ENCODE measurements at places on chromosomes 7 and 10.
A peak's percentile ranks its signal among the peaks of the same experiment; 100 is the strongest.

DNA sequence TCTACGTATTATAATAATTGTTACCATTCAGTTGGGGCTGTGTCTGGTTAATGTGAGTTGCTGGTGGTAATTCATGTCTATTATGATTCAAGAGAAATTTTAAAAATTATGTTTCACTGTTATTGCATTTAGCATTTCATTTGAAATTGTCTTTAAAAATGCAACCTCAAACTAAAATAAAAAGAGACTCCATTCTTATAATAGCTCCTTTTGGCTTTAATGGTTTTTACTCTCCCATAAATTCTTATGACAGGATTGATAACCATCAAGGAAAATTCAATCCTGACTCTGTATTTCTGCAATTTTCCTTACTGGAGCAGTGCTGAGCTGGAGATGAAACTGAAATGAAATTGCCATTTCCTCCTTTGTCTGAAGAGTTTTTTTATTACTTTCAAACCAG lies 262.7 kb downstream of the REEP3 start:
- no peak for ATAC-seq

- ATAC-seq, result no peak
Observed at GRCh38 chr10:6624392-6624791, 44.3 kb upstream of the PRKCQ start.

GRCh38 chr10:91289305-91289704 lies 68.8 kb downstream of the PCGF5 start:
- ATAC-seq, result no peak

DNA sequence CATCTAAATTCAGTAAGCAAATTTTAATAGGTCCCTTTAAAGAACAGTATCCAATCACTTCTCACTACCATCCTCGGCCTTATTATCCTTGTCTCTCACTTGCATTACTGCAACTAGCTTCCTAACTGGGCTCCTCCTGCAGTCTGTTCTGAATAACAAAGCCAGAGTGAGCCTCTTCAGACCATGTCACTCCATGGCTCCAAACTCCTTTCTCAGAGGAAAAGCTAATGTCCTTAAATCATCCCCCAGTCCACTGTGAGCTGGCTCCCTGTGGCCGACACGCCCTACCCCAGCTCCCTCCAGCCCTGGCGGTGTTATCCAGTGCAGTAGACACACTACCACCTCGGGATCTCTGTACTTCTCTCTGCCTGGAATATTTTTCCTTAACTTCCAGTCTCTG lies 80.0 kb downstream of the EPC1 start:
- no peak for ATAC-seq

DNA sequence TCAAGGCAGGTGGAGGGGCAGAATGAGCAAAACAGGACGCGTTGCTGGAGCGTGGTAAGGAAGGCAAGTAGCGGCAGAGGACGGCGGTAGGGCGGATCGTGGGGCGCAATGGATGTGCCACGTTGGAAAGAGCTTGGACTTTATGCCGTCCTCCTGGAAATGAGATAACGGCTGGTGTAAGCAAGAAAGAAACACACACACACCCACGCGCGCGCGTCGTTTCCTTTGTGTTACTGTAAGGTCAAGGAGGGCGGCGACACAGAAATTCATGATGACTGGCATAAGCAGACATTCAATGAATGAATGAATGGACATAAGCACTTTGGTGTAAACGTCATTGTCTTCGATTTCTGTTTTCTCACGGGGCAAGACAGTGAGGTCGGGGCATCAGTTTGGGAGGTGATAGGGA lies 683 bp upstream of the ENTPD7 start:
- peak; percentile 2 for ATAC-seq

GRCh38 chr7:84013616-84014240 lies 180.9 kb downstream of the SEMA3A start:
- no peak for ATAC-seq

DNA sequence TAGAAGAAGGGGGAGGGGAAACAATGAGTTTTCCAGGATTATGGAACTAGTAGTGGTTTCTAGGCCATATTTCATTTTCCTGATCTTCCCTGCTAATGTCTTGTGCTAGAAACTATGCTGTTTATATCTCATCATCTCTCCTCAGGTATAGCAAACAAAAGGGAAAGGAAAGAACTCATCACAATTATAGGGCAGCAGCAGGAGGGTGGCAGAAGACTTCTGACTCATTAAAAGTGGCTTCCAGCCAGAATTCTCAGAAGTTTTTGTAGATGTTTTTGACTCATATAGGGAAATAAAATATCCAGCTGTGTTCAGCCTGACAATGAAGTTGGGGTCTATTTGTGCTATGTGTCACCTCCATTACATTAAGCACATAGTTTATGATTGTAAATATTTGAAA lies 6.5 kb downstream of the AHR start:
- ATAC-seq, result peak; percentile 79

- ATAC-seq, result peak; percentile 19
Observed at GRCh38 chr10:3482200-3482993, 302.6 kb downstream of the KLF6 start.

DNA sequence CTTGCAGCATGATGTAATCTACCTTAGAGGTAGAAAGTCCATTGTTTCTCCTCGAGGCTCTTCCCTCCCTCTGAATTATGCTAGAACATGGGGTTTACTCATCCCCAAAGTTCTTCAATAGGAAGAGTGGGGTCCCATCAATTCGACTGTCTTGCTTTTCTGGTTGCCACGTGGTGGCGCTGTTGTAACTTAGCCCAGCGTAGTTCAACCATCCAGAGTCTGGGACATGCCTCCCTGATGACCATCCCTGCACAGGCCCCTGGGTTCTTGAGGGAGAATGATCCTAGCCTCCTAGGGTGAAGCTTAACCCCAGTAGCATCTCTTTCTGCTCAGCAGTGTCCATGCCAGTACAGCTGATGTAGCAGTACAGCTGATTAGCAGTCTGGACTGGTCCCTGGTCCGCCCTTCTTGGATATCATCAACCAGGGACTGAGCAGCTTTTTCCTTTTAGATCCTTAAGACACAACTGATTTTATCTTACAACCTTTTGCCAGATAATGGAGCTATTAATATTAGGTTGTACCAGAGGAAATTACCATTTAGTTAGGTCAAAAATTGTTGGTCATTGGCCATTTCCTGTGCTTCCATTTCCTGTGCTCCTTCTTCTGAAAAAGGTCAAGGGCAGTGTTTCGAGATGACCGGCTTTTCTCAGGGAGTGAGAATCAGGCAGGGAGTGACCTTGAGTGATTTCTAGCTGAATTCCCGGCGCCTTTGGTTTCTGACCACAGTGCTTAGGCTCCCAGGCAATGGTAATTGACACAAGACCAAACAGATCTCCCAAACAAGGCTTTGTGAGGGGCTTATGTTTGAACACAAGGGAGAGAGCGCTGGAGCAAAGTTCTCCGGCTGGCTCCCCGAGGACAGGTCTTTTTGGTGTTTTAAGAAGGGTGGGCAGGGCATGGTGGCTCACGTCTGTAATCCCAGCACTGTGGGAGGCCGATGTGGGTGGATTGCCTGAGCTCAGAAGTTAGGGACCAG lies 65.4 kb downstream of the TACC2 start:
- no peak for ATAC-seq

DNA sequence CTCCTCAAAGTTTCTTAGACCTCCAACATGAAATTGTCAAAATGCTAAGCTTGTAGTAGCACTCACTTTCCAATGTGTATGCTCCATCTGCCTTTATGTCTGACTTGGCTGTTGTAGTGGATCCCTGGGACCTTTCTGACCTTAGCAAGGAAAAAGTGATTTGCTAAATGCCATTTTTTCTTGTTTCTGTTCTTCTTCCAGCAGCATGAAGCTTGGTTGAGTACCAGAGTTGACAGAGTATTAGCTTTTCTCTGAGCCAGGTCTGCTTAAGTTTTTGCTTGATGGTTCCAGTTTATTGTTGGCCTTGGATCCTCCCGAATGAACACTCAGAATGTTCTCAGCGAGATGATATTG lies 168.7 kb downstream of the SND1 start:
- no peak for ATAC-seq

DNA sequence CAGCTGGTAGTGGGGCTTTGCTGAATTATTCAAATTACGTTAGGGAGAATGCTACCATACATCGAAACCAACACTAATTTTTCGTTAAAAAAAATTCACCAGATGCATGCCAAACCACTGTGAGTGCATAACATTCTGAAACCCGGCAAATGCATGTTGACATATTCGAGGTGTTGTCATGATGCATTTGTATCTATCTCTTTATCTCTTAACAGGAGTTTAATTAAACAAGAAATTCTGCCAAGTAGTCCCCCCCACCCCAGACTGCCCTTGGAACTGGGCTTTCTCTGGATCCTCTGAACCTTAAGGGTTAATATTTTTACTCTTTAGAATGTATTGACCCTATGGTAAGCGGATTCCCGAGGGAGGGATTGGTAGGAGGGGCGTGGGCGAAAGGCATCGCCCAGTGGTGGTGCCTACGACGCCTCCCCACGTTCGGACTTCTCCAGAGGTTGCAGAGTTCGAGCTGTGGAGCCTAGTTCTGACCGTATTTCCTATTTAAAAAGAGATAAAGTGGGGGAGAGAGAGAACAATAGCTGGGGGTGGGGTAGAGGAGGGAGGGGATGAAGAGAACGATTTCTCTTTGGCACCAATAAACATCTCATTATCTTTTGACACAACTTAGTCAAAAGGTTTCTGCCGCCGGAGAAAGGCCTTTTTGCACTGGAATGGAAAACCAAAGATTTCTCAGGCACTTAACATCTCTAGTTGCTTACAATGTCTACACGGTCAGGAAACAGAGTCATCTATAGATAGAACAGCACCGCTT lies 7.2 kb downstream of the DLX6 start:
- ATAC-seq, result no peak

DNA sequence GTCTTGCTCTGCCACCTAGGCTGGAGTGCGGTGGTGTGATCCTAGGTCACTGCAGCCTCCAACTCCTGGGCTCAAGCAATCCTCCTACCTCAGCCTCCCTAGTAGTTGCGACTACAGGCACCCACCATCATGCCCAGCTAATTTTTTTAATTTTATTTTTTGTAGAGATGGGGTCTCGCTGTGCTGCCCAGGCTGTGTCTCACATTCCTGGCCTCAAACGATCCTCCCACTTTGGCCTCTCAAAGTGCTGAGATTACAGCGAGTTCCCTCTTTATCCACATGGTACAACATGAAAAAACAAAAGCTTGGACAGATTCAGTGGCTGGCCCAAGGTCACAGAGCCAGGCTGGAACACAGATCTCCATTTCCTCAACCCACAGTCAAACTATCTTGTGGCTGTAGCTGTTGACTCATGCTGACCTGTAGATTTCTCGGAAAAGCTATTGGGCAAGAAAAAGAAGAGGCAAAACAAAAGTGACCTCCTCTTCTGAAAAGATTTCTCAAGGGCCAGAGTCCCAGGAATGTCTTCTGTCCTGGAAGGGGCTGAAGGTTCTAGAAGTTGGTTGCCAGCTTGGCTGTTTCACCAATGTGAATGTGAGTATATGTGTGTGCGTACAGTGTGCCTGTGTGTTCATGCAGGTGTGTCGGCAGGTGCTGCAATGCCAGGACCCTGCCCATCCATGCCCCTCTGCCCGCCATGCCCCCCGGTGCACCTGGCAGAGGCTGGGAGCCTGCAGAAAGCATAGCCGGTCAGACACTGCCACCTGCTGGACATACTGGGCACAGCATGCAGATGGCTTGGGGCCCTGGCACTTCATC lies 28.4 kb downstream of the TMEM130 start:
- ATAC-seq, result peak; percentile 49

GRCh38 chr10:71276873-71277272 lies 42.2 kb upstream of the SLC29A3 start:
- no peak for ATAC-seq

DNA sequence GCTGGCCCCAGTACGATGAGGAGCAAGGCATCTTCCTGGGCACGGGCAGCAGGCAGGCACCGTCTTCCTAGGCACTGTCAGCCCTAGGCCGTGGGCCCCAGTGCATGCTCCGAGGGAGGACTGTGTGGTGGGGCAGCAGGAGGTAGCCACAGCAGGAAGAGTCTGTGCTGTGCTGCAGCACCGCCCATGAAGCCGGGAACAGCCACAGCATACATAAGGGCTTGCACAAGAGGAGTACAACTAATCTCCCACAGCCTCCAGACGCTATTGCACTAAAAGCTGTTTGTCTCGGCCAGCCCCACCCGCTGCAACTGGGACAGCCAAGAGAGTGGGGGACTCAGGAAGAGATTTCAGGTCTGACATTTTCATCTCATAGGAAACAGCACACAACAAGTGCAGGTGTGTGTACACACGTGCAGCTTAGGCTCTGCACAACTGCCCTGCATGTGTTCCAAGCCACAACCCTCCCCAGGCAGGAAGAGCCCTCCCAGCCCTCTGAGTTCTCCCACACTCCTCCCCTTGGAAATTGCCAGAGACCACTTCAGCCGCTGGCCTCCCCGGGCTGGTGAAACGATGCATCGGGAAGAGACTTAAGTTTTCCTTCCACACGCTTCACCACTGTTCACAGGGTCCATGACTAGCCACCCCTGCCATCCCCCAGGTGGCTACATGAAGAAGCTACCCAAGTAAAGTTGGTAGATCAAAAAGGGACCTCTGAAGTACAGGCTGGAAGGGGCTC lies 88.1 kb upstream of the DDC start:
- ATAC-seq, result no peak

DNA sequence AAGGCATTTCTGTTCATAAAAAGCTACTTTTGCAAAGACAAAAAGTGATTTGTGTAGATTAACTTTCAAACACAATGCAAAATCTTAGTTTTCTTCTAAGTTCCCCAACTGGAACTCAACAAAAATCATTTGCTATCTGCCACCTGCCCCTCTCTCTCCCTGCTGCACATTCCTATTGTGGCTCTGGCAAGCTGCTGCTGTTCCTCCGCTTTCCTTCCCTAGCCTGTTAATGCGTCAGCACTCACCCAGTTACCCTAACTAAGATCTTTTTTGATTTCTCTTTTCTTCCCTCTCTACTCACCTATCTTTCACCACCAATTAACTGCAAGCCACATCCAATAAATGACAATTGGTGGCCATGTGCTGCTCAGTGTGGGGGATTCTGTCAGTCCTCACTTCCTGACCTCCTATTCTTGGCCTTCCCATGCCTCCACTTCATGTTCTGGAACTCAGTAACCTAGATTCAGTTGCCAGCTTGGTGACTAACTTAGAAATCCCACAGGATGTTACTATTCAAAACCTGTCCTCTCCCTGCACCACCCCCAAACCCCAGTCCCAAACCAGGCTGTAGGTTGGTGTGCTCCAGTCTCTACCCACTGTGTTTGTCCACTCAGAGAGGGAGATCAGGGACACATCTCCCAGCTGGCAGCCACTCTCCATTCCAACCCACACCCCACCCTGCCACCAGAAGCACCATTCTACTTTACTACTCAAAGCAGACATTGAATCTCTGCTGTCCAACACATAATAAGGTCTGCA lies 140.2 kb upstream of the CTTNBP2 start:
- no peak for ATAC-seq

GRCh38 chr7:150733482-150734095 lies 3.6 kb upstream of the GIMAP5 start:
- ATAC-seq, result peak; percentile 63

DNA sequence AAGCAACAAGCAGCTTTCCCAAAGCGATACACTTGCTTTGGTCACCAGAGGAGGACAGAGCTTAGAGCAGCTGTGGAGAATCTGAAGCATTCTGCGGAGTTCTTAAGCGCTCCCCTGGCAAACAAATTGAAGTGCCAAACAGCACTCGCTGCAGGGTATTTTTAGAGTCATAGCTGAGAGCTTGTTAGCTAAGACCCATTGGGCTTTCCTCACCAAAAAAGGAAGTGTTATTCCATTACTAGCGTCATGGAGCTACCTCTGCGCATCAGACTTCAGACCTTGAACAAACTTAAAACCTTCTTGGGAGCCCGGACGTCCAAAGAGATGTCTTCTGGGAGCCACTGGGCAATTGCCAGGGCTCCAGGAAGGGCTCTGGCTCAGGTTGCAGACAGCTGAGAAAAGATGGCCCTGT lies 23.2 kb upstream of the BMPR1A start:
- no peak for ATAC-seq

- ATAC-seq, result no peak
Observed at GRCh38 chr10:125976960-125977605, 80.7 kb downstream of the FANK1 start.

All from activated CD4-positive, CD25-positive, alpha-beta regulatory T cell treated with anti-CD3 and anti-CD28 coated beads, Interleukin-2, amount 50 U/mL, for 24 hours (primary cell).